ENCODE measurements at places on chromosomes 5 and 9. TPM values are rescaled to one million over a fixed set of nuclear protein-coding genes. Genes with fewer than 3 reads are reported as not detected.

The ATP10B gene
- 3.9 TPM for total RNA-seq

The POLR1E gene
- total RNA-seq = 30.2 TPM

The TRIP13 gene
- total RNA-seq = 4.9 TPM

The LECT2 gene
- total RNA-seq = not detected

The TTC23L gene
- 3.4 TPM for total RNA-seq

The PDGFRB gene
- 19.4 TPM for total RNA-seq

The EMB gene
- 4.7 TPM for total RNA-seq

The TMEM171 gene
- 0.49 TPM for total RNA-seq

The BRD8 gene
- total RNA-seq = 44.5 TPM

The GBGT1 gene
- total RNA-seq = 1.5 TPM

The UBE2D2 gene
- total RNA-seq = 97.1 TPM

The C6 gene
- not detected for total RNA-seq

The FLT4 gene
- total RNA-seq = 2.0 TPM

The GLDC gene
- total RNA-seq = 14.8 TPM

The TNFSF15 gene
- total RNA-seq = under 0.01 TPM

The BRINP1 gene
- 26.1 TPM for total RNA-seq

The FOXD4L3 gene
- total RNA-seq = not detected

The PCDHB3 gene
- total RNA-seq = 9.8 TPM

The DNAI1 gene
- 0.25 TPM for total RNA-seq

The CDO1 gene
- 62.7 TPM for total RNA-seq

The LCN6 gene
- total RNA-seq = not detected

The ANKS6 gene
- total RNA-seq = 3.4 TPM

The GDA gene
- total RNA-seq = 22.6 TPM

The MARCOL gene
- total RNA-seq = not detected

The SHOC1 gene
- total RNA-seq = not detected

The PPWD1 gene
- 51.4 TPM for total RNA-seq

The SLC6A3 gene
- not detected for total RNA-seq

The LCNL1 gene
- 0.74 TPM for total RNA-seq

The CDC25C gene
- total RNA-seq = 0.98 TPM

The IPPK gene
- 9.3 TPM for total RNA-seq

The NKD2 gene
- total RNA-seq = 3.2 TPM

The PCDHA3 gene
- 13.0 TPM for total RNA-seq

The PTPN3 gene
- total RNA-seq = 4.4 TPM

The EXOSC2 gene
- total RNA-seq = 30.5 TPM

The EXOC3 gene
- total RNA-seq = 25.1 TPM

The S1PR3 gene
- 9.6 TPM for total RNA-seq

The TMEM174 gene
- total RNA-seq = not detected

The PIP5K1B gene
- total RNA-seq = 4.9 TPM

The CDH18 gene
- total RNA-seq = 6.4 TPM

The FKTN gene
- total RNA-seq = 33.7 TPM

The GPR107 gene
- 27.0 TPM for total RNA-seq

The PCDHA12 gene
- total RNA-seq = 8.6 TPM

The LAMC3 gene
- total RNA-seq = 2.7 TPM

The ROPN1L gene
- total RNA-seq = 2.0 TPM

The ANKRD55 gene
- total RNA-seq = 1.2 TPM
